ENCODE measurements at places on chromosomes 2 and 18.

GRCh38 chr2:155528034-155528433, 804.5 kb downstream of the NR4A2 start:
- DNase-seq, result no peak

- DNase-seq, result no peak
Observed at GRCh38 chr18:41594582-41594981, 360.5 kb upstream of the PIK3C3 start.

GRCh38 chr2:25373269-25373981, 31.7 kb upstream of the DNMT3A start:
- DNase-seq, result no peak

- no peak for DNase-seq
Observed at GRCh38 chr2:106034325-106034724, 159.8 kb downstream of the UXS1 start.

DNA sequence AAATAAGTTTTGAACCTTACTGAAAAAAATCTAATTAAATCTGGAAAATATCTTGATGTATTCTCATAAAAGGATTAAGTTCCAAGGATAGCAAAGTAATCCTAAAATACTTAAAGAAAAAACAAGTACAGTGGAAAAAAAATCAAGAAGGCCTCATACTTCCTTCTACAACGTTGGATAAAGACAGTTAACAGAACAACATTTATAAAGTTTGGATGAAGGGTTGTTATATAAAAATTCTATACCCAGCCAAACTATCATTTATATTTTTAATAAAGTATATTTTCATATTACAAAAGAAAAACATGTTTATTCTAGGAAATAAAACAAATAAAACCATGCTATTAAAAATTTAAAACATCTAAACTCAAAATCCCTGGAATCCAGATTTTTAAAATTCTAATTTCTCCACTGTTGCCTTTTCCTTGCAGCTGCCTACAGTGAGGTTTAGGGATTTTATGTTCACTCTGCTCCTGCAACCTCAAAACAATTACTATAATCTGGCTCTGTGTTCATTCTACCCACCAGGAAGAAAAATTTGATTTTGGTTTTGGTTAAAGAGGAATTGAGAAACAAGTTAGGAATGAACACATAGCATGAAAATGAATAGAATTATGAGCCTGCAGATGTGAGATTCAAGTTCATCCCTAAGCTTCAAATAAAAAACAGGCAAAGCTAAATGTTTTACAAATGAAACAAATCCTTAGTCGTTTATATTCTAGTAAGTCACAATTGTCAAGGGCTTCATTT, 142.8 kb downstream of the LPIN1 start:
- no peak for DNase-seq

- no peak for DNase-seq
Observed at GRCh38 chr18:2143636-2144035, 427.7 kb downstream of the METTL4 start.

- DNase-seq, result no peak
Observed at GRCh38 chr2:98539056-98539735, 69.1 kb downstream of the COA5 start.

DNA sequence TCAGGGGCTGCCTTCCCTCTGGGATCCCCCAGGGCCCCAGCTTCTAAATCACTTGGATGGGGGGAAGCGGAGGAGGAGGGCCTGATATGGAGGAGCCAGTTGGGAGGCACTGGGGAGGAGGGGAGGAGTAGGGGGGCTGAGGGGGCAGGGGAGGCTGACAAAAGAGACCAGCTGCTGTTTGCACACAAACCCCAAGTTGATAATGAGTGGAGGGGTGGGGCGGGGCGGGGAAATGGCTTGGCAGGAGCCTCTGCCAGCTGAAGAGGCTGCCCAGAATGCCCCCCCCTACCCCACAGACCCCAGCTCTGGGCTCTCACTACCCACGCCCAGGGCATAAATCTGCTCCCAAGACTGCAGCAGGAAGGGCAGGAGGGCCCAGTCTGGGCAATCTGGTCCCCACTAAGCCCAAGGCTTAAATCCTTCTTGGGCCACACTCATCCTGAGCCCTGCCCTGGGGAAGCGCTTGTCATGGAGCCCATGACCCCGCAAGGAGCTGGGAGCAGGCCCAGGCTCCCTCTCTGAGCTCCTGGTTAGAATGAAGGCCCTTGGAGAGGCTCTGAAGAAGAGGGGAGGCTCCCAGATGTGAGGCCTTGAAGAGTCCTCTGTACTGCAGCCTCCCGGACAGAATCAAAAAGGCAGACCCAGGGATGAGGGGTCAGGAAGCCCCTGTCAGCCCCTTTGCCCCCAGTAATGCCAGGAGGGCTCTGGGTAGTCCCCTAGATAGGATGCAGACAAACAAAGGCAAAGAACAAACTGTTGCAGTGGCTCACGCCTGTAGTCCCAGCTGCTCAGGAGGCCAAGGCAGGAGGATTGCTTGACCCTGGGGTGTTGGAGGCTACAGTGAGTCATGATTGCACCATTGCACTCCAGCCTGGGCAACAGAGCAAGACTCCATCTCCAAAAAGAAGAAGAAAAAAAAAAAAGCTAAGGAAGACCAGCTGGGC, 24.8 kb upstream of the PTMA start:
- DNase-seq, result no peak

- no peak for DNase-seq
Observed at GRCh38 chr2:44753552-44754285, 187.8 kb upstream of the SIX3 start.

DNA sequence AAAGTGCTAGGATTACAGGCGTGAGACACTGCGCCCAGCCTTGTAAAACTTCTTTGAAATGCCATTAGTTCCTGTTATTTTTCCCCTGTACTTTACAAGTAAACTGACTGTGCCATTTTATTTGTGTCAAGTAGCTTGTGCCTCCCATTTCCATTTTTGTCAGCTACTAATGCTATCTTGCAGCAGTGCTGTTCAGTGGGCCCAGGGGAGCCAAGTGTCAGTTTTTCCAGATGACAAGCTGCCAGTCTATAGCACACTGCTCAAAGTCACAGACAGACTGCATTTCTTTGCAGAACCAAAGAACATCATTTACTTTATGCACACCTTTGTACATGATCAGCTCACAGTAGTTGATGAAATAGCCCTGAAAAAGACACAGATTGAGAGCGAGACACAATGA, 901.3 kb upstream of the CDH2 start:
- DNase-seq, result no peak

DNA sequence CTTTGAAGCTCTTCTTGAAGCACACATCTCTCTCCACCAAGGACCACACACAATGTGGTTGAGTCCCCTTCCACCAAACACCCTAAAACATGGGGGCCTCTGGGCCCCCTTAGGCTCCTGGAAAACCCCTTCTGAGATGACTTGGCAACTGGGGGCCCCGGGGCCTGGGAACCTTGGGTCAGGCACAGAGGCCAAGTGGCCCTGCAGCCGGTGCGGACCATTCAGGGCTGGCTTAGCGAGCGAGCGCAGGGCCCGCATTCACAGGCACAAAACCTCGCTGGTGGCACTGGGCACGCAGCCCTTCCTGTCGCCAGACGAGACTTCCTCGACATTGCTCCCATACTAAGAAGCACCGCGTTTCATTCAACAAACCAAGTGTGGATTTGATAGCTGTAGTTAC, 111.2 kb upstream of the ID2 start:
- no peak for DNase-seq

GRCh38 chr2:127012868-127013267, 94.1 kb downstream of the BIN1 start:
- no peak for DNase-seq

- DNase-seq, result no peak
Observed at GRCh38 chr2:12289120-12289802, 427.5 kb upstream of the TRIB2 start.

DNA sequence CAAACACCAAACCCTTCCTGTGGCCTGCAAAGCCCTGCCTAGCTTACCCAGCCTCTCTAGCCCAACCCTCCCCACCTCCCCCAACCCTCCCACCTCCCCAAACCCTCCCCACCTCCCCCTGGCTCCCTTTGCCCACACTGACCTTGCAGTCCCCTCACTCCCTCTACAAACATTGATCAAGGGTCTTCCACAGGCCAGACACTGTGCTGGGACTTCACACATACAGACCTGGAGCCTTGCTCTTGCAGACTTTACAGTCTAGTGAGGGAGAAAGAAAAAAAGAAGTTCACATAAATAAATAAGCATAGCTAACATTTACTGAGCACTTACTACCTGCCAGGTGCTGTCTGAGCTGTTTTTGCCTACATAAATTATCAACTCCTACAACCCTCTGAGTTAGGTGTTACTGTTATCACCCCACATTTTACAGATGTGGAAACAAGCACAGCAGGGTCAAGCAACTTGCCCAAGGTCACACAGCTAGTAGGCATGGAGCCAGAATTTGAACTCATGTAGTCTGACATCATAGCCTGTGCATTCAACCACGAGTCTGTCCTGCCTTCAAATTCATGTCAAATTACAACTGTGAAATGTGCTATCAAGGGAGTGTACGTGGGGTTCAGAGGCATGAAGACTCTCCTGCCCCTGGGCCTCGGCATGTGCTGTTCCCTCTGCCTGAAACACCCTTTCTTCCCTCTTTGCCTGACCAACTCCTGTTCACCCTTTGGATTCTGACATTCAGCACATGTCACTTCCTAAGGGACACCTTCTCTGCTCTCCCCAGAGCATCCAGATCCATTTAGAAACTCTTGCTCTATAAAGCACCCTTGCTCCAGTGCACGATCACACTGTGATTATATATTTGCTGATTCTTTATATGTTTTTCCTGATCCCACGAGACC, 209.9 kb downstream of the TNS1 start:
- no peak for DNase-seq

GRCh38 chr18:56934131-56934530, 212.8 kb upstream of the BOD1L2 start:
- no peak for DNase-seq

DNA sequence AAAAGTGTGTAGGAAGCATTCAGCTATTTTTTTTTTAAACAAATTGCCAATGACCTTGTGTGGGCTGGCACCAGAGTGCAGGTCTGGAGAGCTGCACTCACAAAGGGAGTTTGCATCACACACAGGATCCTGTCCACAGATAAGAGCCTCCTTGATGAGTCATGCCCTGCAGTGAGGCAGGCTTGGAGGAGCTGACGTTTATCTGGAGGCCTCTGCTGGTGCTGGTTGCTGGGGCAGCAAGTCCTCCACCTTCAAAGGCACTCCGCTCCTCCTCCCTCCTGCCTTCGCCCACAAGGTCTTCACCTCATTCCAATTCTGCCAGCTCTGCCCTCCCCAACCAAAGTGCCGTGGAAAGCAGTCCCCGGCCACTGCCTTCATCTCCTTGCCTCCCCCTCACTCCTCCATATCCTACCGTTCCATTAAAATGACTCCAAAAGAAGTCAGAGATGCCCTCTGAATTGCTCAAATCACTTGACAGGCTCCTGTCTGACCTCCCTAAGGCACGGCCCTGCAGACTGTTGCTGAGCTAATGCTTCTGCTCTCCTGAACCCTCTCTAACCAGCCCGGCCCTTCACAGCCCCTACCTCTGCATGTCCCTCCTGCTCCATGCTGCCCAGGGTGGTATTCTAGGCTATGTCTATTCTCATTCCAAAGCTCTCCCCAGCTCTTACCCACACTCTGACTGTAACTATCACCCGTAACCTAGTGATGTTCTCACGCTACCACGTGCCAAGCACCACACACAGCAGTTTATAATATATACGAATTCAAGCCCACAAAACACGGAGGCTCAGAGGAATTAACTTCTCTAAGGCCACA, 30.9 kb downstream of the LONRF2 start:
- no peak for DNase-seq

DNA sequence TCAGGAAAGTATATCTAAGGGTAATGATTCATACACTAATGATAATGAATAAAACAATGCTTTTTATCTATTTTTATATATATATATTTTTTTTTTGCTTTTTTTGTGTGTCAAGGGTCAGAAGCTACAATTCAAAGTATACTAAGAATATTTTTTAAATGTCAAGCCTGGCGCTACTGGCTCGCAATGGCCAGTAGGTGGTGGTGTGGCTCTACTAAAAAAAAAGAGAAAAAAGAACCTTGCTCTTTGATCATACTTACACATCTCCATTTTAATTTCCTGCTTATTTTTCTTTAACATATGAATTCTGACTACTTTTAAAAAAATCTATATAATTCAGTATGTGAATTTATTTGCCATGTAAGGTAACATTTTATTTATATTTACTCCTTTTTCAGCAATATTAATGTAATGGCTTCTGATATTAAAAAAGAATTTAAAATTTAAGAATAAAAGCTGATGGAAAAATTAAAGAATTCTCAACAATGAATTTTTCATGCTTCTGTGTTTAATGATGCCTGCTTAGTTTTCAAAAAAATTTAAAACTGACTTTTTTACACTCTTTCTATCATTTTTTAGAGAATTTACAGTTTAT, 232.9 kb downstream of the GULP1 start:
- no peak for DNase-seq

DNA sequence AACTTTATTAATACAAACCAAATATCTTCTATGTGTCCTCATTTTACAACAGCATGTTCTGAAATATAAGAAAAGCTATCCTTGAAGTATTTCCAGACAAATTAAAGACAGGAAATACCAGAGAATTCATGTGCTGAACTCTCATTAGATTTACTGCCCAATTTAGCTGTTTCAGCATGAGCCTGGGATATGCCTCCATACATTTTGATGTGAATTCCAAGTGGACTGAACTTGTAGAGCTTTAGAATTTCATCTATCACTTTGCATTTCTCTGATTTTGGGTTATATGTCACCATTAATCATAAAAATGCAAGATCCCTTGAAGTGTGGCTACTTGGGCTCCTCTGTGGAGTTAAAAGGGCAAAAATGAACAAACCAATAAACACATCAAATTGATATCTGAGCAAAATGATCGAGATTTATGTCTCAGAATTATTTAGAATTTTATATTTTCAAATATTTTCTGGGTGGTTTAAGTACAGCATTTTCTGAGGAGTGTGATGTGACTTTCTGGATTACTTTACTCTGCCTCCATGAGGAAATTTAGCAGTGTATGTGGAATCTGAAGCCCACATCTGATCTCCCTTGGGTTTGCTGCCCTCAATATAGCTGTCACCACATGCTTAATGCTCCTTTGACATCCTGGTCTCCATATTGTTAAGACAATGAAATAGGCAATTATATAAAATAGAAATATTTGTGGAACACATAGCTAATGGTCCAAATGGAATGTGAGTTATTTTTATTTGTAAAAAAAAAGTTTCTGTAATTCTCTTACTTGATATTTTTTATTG, 206.6 kb upstream of the RBMS1 start:
- DNase-seq, result no peak

- DNase-seq, result no peak
Observed at GRCh38 chr2:234865586-234865985, 86.2 kb upstream of the SH3BP4 start.

DNA sequence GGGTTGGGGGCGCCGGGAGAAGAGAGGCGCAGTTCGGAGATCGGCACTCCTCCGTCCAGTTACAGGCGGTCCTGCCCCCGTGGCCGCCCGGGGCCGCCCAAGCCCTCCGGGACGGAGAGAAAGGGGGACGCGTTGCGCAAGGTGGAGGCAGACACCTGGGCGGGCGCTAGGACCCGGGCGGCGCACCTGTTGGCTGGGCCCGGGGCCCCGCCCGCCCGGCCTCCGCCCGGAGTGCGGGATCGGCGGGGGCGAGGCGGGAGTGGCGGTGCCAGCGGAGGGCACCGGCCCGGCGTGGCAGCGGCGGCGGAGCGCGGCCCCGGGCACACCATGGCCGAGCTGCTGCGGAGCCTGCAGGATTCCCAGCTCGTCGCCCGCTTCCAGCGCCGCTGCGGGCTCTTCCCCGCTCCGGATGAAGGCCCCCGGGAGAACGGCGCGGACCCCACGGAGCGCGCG, at the start of gene SGPP2:
SGPP2 (plus strand) TSS at position 268 of the 453 bp plus-strand sequence; CDS start at position 328, 60 bp downstream.
- no peak for DNase-seq

All from bone marrow (tissue), 2 donors.